ENCODE measurements at places on chromosomes 11 and 22.

- no peak for DNase-seq
These were observed 111.8 kb downstream of the MICAL2 start for GRCh38 chr11:12222055-12222792.

DNA sequence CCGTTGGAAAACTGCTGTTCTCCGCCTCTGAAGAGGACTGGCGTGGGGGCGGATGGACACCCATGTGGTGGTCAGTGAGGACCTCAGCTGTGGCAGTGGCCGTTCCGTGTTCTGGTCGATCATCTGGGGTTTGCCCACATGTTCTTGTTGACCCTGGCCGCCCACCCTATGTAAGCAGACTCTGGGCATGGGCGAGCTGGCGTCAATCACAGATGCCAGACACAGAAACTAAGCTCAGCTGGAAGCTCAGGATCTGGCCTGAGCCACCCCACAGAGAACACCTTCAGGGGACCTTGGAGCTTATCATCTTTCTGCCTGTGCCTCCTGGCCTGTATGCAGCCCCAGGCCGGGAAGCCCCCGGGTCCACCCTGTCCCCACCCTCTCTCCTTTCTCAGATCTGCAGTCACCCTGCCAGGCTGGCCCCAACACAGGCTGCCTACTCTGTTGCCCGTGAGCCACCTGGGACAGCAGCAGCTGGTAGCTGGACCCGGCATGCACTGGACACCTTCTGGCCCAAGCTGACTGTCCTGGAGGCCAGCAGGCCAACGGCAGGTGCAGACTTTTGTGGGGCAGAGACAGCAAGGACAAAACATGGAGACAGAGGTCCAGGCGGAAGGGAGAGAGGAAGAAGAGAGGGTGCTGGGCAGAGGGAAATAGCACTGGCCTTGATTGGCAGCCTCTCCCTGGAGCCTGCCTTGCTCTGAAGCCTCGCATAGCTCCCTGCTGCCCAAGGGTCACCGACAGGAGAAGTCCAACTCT lies 91.5 kb downstream of the PHF21B start:
- no peak for DNase-seq

DNA sequence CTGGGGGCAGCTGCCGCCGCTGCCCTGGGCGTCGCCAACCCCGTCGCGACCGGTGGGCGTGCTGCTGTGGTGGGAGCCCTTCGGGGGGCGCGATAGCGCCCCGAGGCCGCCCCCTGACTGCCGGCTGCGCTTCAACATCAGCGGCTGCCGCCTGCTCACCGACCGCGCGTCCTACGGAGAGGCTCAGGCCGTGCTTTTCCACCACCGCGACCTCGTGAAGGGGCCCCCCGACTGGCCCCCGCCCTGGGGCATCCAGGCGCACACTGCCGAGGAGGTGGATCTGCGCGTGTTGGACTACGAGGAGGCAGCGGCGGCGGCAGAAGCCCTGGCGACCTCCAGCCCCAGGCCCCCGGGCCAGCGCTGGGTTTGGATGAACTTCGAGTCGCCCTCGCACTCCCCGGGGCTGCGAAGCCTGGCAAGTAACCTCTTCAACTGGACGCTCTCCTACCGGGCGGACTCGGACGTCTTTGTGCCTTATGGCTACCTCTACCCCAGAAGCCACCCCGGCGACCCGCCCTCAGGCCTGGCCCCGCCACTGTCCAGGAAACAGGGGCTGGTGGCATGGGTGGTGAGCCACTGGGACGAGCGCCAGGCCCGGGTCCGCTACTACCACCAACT lies 1.0 kb downstream of the FUT4 start:
- no peak for DNase-seq

DNA sequence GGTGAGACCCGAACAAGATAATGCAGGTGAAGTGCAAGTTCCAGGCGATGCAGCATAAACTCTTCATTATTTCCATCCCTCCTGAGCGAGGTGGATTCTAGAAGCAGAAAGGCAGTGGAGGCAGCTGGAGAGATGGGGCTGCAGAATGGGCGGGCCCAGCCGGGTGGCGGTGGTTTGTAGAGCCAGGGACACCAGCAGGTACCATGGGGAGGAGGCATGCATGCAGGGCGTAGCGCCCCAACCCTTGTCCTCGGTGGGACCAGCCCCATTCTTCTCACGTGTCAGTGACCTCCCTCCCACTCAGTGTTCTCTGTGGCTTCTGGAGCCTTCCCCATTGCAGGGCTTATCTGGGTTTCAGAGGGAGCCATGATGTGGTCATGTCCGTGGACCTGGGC lies 38.0 kb downstream of the MPPED1 start:
- DNase-seq, result no peak

DNA sequence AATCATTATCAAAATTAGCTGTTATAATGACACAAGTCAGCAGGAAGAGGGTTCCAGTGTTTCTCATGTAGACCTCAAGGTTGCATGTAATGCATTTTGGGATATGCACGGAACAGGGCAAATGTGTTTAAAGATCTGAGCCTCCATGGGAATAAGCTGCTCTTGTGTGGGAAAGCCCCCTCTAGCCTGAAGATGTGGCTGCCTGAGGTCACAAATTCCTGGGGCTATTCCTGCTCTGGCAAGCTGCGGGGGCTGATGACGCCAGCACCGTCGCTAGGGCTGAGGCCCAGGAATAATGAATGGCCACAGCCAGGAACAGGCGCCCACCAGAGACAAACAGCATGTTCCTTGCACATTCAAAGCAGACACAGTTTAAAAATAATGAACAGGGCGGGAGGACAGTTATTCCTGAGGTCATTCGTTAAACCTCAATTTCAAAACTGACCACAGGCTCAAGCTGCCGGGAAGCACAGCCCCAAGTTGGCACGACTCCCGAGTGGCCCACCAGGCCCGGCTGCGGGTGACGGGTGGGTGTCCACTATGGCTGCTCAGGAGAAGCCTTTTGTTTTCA lies 11.7 kb downstream of the OSBPL5 start:
- DNase-seq, result no peak

GRCh38 chr11:125111001-125111342 lies 454 bp downstream of the TMEM218 start:
- DNase-seq, result no peak

- no peak for DNase-seq
These were observed 170.3 kb downstream of the CADM1 start for GRCh38 chr11:115333949-115334348.

DNA sequence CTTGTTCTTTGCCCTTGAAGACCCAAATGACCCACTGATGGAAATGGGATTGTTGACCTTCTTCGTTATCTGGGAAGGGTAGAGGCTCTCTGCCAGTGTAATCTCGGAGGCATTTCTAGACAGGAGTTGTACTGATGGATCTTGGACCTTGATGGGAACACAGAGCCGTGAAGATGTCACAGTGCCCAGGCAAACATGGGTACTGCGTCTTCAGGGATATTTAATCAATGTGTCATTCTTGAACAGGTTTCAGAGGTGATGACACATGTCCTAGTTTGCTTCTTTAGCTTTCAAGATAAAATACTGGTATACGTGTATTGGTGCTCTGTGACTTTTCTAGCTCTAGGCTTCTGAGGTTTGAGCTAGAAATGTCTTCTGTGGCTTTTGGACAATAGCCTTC lies 6.2 kb downstream of the LDLRAD3 start:
- no peak for DNase-seq

DNA sequence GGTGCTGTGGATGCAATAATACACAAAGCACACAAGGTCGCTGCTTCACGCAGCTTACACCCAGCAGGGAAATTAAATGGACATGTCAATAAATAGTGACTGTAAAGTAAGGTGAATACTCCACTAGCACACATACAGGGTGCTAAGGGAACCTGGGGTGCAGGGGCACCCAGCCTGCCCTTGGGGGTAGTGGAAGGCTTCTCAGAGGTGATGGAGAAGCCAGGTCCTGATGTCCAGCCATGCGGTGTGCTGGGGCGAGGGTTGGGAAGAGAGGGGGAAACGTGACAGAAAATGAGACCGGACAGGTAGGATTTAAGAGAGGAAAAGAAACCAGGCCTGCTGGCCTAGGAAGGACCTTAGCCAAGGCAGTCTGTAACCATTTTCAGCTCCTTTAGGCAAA lies 200.5 kb downstream of the GRIK4 start:
- DNase-seq, result no peak

- DNase-seq, result no peak
These were observed 21.4 kb upstream of the CDON start for GRCh38 chr11:126083829-126084607.
